Lower leg skin (tissue), 4 donors: ENCODE measurements at places on chromosomes 3 and 15. TPM values are rescaled to one million over a fixed set of nuclear protein-coding genes. Genes with fewer than 3 reads are reported as not detected.

GRCh38 chr3:149967086-149967685 is 3.5 kb downstream of the PFN2 start:
- no peak for DNase-seq

- no peak for DNase-seq
Measured at GRCh38 chr3:179606534-179607085, 2.0 kb downstream of the NDUFB5 start.

DNA sequence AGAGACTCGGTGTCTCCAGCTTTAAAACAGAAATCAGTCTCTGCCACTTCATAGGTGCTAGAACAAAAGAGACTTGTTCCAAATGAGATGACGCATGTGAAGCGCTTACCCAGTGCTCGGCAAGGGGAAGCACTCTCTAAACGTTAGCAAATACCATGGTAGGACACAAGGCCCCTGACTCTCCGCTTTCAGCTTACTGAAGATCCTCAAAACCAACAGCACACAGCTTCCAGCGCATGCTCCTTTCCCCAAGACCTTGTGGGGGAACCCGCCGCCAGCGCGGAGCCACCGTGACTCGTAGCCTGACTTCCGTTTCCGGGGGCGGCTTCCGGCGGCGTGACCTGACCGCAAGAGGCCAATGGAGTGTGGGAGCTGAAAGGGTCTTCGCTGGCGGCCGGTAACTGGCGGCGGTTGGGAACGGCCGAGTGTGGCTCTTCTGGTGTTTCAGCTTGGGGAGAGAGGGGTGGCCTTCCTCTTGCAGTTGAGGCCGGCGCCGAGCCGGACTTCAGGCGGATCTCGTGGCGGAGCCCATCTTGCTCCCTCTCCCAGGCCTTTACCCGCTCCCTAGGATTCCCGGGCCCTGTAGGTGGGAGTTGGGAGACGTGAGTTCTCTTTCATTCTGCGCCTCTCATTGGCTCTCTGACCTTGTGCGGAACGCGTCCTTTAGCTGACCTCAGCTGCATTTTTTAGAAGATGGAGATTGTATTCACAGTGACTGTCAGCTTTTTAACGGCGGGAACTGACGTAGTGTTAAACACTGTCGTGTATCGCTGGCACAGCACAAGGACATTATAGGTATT is at the start of gene THUMPD3:
THUMPD3 (plus strand) TSS at position 324 of the 800 bp plus-strand sequence. CDS start 2,015 bp downstream, outside the sequence.
- peak; percentile 78 for DNase-seq

DNA sequence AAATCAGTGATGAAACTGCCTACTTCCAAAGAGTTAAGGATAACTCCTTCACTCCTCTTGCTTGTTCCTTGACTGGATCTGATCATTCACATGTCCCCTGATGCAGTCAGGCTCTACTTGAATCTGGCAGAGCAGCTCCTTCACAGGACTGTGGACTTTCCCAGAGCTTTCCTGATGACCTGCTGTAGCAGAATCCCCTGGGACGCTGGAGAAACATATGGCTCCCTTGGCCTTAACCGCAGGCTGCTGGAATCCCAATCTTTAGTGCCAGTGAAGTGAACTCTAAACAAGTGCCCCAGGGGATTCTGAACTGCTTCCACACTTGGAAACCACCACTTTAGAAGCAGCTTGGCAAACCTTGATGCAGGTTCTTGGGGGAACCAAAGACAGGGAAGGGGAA is 217.8 kb downstream of the CHST2 start:
- no peak for DNase-seq

DNA sequence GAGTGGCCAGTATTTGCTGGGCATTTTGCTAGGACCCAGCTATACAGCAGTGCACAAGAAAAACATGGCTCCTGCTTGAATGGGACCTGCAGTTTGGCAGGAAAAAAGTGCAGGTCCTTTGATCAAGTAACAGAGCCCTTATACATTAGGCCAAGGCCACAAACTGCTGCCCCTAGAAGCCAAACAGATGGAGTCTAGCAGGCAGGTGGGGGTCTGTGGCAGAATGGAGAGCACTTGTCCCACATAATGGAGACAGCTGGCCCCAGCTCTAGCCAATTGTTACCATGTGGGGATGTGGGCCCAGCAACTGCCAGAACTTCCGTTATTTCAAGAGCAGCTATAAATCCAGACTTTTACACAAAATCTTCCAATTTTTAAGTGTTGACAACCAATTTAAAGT is 79.3 kb downstream of the SHQ1 start:
- no peak for DNase-seq

DNA sequence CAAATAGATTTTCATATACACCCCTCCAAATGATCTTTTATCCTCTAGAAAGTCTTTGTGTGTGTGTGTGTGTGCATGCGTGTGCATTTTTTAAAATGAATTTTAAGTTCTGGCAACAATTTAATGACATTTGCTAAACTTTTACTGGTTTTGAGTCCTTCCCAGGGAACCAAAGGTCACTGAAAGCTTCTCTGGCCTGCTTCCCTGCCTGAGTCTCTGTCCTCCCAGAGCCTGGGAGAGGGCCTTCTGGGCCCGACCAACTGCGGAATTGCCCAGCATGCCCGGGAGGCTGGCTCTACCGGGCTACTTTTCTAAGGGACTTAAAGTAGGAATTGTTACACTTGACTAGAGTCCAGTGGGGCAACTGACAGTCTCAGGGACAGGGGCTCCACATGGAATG is 7.4 kb upstream of the RBPMS2 start:
- no peak for DNase-seq

- DNase-seq: no peak
Measured at GRCh38 chr15:65096481-65097385, 18.3 kb downstream of the UBAP1L start.

SLC22A14 gene
- 0.45 TPM for total RNA-seq

PIF1 gene
- 0.25 TPM for total RNA-seq

DNA sequence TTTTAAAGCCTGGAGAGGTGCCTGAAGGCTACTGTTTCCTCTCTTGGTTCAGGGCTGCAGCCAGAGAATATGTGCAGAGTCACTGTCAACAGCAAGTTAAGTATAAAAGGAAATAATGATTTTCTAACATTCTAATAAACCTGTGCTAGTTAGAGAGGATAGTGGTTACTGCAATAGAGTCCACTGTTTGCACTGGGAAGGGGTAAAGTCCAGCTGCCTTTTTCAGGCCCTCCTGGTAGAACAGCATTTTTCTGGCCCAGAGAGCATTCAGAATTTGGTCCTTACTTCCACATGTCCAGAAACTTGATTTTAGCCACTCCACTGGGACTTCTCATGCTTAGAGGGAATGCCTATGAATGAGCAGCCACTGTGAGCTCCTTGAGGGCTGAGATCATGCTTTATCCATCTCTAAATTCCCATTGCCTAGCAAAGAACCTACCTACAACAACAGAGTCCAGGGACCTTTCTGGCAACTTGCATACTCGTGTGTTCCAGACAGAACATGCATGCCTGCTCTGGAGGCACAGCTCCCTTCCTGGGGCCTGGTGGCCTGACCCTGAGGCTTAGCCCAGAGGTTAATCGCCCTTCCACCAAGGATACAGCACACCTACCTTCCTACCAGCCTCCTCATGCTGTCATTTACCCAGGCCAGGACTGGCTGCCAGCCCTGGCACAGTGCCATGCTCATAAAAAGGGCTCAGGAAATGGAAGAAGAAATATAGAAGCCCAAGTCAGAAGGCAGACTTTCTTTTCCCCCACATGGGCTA is 50.3 kb upstream of the ATP13A3 start:
- DNase-seq: no peak

DNA sequence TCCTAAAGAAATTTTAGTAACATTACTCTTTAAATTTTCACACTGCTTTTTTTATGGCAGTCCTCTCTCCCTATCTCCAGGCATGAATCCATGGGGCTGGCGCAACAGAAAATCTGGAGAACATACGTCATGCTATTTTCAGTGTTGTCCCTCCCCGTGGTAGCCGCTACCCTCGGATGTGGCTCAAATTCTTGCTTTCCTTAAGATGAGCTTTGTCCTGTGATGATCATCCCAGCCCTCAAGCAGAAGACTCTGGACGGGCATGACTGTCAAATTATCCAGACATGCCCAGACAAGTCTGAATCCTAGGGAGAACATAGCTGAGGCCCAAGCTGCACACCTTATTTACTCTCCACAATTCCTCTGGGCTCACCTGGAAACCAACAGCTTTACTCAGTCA is 49.1 kb downstream of the FMN1 start:
- no peak for DNase-seq

EXD1 gene
- total RNA-seq: not detected

DNA sequence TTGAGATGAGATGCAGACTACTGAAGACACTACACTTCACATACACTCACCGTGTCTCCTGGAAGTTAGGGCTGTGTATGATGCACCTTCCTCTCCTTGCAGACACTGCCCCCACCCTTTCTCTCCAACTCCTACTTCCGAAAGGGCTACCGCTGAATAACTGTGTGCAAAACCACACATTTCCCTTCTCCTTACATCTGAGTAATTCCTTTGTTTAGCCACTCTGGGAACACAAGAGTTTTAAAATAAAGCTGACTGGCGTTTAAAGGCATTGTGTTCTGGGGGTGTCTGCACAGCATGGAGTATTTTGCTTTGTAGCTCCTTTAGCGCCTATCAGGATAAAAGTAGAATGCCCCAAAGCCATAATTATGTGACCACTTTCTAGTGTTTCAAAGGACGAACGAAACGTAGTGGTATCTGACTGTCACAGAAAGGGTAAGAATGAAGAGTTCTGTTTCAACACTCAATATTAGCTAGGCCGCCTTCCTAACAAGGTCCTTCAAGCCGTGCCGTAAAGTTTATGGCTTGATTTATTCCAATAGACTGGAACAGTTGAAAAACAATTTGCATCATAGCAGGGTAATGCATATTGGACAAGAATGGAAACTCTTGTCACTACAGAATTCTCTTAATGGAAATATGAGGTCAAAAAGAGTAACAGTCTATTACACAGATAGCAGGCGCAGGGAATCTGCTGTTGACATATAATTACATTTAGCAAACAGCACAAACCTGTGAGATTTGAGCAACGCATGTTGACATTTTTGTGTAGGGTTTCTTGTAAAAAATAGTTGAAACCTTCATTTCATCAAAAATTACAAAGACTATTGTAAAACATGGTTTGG is 619.9 kb downstream of the FOXP1 start:
- DNase-seq: no peak

- DNase-seq: no peak
Measured at GRCh38 chr3:4678320-4678719, 185.2 kb downstream of the ITPR1 start.

- DNase-seq: no peak
Measured at GRCh38 chr15:39184701-39185390, 396.0 kb upstream of the THBS1 start.

DNA sequence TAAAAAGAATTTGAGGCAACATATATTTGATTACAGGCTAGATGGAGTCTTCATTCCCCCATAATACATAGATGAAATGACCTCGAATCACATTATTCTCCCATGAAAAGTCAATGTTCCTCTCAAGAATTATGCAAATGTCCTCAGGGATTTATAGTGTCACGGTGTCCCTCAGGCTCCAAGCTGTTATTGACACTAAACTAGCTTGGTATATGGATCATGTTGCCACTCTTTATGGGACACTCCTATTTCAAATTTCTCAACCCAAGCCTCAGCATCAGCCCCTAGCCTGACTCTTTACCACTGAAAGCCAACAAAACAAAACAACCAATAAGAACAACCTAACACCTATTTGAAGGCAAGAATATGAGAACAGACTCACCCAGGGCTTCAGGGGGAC is 139.8 kb downstream of the TPRG1 start:
- no peak for DNase-seq

DNA sequence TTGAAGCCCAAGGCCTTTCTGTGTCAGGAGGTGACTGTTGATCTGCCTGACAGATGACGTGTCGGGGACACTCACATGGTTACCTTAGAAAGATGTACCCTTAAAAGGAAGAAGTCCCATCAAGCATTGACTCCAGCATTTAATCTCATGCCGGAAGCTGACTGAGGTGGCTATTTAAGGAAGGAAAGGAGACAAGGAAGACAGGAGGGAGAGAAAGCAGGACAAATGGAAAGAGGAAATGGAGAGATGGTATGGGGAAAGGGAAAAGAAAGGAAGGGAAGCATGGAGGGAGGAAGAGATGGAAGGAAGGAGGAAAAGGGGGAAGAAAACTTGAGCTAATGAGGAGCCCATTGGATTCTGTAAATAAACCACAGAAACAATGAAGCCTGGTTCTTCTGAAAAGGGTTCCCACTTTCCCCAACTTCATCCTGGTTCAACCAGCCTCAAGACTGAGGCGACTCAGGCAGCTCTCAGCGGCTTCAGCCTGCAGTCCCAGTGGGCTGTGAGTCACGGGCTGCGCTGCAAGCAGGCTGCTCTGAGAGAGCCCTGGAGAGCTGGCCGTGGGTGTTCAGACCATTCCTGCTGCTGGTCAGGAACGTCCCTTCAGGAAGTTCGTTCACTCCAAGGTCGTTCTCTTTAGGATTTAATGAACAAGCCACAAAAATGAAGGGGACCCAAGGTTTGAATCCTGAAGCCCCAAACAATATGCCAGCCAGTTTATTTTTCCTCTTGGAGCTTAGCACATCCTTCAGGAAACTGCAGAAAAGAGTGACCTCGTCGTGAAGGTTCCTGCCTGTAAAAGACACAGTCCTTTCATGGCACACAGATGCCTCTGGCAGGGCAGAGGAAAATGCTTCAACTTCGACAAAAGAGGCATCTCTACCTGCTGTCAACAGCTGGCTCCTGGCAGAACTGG is 69.6 kb upstream of the THBS1 start:
- DNase-seq: no peak

DNA sequence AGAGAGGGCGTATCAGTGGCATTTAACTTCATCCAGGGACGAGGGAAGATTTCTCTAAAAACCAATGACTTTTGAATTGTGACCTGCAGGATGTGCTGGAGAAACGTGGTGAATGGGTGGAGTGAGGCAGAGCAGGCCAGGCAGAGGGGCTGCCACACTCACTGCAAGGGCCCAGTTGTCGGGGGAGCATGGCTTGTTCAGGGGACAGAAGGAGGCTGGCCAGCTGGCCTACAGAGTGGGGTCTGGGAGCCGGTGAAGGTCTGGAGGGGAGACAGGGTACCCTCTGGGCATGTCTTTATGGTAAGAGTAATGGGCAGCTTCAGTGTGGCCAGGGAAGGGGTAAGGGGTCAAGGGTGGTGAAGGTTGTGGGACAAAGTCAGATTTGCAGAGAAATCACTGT is 225.2 kb upstream of the RGMA start:
- no peak for DNase-seq

DNA sequence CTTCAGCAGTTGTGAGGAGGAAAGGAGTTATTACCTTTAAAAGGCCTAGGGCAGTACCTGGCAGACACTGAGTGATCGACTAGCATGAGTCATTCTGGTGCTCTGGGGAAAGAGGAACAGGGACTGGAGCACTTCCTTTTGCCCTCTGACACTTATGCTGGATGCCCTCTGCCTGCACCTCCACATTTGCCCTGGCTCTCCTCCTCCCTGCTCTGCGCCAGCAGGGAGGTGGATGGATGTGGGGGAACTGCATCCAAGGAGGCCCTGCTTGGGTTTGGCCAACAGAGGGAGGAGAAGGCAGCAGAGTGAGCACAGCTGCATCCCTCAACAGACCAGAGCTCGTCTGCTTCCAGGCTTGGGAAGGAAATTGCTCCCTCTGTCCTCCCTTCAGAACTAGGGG is 75.0 kb downstream of the SEMA5B start:
- DNase-seq: no peak
